ENCODE measurements at places on chromosomes 12 and 14.

DNA sequence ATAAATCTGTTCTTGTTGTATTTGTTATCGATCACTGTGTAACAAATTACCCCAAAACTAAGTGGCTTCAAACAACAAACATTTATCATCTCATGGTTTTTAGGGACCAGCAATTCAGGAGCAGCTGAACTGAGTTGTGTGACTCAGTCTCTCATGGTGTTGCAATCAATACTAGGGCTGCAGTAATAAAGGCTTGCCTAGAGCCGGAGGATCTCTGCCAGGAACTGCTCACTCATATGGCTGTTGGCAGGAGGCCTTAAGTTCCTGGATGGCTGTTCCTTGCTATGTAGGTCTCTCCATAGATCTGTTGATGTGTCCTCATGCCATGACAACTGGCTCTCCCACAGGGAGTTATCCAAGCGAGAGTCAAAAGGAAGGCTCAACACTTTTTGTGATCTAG, 3.8 kb upstream of the PSMC6 start:
- DNase-seq = peak; percentile 46

GRCh38 chr12:3161861-3162260, 84.7 kb downstream of the TSPAN9 start:
- DNase-seq = no peak

GRCh38 chr14:56150645-56151345, 32.6 kb downstream of the PELI2 start:
- DNase-seq = no peak

DNA sequence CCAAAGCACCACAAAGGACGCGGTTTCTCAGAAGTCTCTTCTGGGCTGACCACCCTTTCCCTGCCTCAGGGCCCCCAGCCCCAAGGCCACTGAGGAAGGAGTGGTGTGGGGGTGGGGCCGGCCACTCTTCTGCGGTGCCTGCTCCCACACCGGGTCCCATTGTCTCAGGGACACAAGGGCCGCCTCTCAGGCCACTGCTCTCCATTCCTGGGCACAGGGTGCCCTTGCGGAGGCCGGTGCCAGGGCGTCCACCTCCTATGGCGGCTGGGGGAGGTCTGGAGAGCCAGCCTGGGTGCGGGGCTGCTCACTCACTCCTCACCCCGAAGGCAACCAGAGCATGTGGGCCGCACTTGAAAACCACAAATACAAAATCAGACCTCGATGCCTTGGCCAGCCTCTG, 44.1 kb downstream of the PRIMA1 start:
- DNase-seq = no peak

DNA sequence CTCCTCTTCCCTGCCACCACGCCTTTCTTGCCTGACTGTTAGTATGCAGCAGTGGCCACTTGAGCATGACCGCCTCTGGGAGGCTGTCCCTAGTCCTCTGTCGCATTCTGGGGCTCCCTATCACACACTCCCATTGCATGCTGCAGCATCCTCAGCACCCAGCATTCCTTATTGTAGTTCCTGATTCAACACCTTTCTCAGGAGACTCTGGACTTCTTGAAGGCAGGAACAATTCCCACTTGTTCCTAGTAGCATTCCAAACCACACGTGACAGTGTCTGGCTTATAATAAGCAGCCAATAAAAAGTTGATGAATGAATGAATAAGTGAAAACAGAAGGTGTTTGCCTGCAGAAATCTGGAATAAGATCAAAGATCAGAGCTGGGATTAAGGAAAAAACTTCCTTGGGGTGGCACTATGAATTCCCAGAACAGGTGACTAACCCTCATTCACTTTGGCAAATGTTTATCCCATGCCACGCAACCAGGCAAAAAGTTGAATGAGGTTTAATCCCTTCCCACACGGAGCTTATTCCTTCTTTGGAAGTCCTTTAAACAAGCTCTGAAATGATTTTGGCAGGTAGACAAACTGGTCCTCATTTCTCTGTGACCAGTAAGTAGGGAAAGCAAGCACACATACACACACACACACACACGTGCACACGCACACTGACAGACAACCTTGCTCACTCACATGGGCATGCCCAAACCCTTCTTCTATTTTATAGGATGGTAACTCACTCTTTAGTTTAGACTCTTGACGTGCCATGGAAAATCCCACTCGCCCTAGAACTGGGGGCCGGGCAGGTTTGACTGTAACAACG, 26.5 kb downstream of the NTF3 start:
- no peak for DNase-seq

- no peak for DNase-seq
These were observed 25.8 kb upstream of the TMCC3 start for GRCh38 chr12:94676031-94676641.

GRCh38 chr14:102927346-102927877, 4.9 kb downstream of the AMN start:
- peak; percentile 26 for DNase-seq

DNA sequence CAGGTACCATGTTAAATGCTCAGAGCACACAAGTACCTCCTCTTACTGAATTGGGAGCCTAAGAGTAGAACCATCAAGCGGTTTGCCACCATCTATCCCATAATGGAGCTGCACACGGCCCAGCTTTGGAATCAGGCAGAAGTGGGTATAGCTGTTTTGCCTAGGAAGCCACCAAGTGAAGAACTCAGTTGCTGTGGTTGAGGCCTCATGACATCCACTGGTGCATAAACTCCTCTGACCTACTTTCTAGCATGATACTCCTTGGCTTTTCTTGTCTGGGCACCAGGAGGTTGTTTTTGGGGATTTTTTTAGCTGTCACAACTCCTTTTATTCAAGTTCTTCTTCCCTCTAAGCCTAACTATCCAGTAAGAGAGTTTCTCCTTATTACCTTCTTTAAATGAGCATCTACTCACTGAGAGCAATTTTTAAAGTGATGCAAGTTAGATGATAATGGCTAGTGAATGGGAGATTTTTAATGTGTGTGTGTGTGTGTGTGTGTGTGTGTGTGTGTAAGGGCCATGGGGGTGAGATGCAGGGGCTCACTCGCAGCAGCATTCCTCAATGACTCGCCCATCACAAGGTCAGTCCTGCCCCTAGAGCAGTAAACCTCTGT, 20.9 kb upstream of the KRAS start:
- no peak for DNase-seq

GRCh38 chr14:90630171-90630806, 185.9 kb downstream of the TTC7B start:
- DNase-seq = no peak

DNA sequence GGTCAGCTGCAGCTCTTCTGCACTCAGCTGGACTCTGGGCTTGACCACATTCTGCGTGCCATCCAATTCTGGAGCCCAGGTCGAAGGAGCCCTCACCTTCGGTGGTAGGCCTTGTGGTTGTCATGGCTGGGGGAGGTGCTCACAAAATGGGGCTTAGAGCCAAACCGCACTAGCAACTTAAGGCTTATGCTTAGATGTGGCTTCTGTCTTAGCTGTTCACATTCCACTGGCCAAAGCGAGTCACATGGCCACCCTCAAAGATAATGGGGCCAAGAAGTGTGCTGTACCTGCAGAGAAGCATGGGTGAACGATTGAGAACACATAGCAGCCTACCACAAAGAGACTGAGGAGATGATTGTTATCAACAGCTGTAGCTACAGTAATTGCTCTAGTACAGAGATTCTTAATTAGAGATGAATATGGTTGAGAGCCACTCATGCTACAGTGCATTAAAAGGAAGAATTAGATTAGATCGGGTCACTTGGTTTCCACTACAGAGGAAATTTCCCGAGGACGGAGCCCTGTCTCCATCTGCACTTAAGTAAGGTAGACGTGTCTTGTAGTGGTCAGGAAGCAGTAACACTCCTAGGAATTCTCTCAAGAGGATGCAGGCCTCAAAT, 334.6 kb upstream of the FKBP4 start:
- DNase-seq = no peak

- no peak for DNase-seq
These were observed 370.3 kb downstream of the BCL11B start for GRCh38 chr14:98901511-98902205.

GRCh38 chr12:27504507-27504906, 19.5 kb upstream of the PPFIBP1 start:
- no peak for DNase-seq

- DNase-seq = peak; percentile 15
These were observed 22.2 kb upstream of the ABCD4 start for GRCh38 chr14:74324931-74325361.

GRCh38 chr12:68170726-68171125, 11.2 kb upstream of the IFNG start:
- DNase-seq = no peak

DNA sequence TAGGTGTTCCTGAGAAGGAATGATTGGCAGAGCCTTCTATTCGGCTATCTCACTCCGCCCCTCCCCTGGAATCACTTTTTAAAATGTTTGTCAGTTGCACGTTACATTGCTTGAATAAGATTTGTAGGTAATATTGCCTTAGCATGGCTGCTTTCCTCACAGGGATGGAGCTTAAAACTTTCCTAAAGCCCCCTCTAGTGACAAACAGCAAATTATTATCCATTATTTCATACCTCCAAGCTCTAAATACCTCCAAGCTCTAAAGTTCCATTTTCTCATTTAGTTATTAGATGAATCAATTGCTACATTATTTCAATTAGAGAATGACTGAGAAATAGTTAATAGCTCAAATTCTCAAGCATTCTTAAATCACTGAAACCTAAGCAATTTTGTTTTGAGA, 5.1 kb upstream of the SPATA7 start:
- DNase-seq = no peak

- no peak for DNase-seq
These were observed 67.1 kb upstream of the DDX11 start for GRCh38 chr12:31006416-31007152.

DNA sequence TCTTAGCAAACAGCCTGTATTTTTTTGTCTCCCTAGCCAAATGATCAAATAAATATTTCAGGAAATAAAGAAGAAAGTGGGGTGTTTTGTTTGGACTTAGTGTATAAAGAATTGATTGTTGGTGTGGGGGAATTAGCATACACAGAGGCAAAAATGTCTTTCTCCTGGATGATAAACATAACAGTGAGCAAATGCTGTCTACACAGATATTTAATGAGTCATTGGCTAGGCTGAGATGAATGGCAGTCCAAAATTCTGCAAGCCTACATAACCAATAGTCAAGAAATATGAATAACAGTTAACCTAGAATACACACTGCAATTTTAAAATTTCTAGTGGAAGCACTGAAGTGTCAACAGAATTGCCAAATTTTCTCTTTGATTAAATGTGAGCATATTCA, 35.8 kb downstream of the MYF5 start:
- no peak for DNase-seq

DNA sequence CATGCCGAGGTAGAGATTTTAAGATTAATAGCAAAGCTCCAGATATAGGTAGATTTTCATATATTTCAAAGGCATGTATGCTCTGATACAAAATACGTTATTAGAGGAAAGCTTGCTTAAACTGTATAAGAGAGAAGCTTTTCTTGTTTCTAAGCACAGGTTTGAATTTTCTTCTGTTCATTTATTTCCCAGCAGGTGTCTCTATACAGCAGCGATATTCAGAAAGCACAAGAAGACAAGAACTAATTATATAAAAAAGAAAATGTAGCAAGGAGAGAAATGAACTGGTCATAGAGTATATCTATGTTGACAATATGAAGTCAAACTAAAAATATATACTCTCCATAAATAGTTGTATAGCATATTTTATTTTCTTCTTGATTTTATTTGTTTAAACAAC, 307.4 kb upstream of the NOVA1 start:
- peak; percentile 2 for DNase-seq

- DNase-seq = no peak
These were observed 6.9 kb downstream of the FRMD6 start for GRCh38 chr14:51658441-51659173.

DNA sequence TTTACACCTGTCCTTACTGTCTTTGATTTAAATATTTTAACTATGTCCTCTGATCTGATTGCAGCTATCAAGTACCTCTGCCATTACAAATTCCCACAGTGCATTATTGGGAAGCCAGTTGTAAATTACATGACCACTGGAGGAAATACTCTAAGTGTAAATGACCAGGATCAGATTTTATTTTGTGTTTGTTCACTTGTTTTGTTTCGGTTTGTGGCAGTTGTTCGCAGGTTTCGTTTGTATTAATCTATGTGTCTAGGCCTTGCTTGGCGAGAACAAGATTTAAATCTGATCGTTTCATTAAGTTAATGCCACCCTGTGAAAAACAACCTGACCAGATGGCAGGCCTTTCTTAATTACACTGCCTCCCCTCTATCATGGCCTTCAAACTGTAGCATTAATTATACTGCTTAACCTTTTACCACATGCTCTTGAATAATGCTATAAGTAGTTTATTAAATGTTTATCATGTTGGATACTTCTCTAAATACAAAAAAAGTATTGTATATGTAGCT, 990.1 kb downstream of the TMTC2 start:
- DNase-seq = no peak

GRCh38 chr14:97377550-97377949, 580.4 kb downstream of the VRK1 start:
- DNase-seq = no peak

- DNase-seq = peak; percentile 59
These were observed 804 bp downstream of the GAPDH start for GRCh38 chr12:6534945-6535696.

GRCh38 chr14:92500491-92500941, 13.1 kb upstream of the RIN3 start:
- no peak for DNase-seq

- DNase-seq = no peak
These were observed 4.9 kb downstream of the WSB2 start for GRCh38 chr12:118055865-118056773.

DNA sequence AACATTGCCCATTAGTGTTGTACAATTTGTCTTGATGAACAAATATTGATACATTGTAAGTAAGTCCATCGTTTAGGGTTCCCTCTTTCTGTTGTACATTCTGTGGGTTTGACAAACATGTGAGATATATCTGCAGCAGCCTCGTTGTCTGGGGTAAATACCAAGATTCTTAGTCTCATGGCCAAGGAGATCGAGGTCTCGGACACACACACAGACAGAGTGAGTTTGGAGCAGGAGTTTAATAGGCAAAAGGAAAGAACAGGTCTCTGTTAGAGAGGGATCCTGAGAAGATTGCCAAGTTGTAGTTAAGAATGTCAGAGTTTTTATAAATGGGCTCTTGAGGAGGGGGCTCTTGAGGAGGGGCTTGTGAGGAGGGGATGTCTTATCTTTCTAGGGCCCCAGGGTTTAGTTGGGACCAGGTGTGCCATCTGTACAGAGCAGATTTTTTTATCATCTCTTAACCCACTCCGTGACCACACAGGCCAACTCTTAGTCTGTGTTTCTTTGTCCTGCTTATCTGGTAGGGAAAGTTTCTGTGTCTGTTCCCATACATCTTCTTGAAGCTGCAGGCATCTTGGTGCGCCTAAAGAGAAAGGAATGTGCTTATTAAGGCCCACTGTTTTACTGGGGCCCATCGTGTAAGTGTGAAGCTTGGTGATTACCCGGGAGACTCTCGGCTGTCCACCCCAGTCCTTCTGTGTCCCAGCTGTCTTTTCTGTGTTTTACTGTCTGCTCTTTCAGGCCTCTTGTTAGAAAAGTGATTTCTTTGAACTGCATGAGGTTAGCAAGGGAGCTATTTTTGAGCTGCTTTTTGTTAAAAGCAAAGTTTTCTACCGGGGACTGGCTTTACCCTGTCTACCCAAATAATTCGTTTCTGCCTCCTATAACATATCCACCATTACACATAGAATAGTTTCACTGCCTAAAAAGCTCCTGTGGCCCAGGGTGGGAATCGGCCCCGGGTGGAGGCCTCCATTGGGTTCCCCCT, 22.4 kb upstream of the CLEC2D start:
- peak; percentile 17 for DNase-seq

- DNase-seq = no peak
These were observed 18.8 kb upstream of the BEGAIN start for GRCh38 chr14:100605706-100606686.

All from umbilical cord (tissue), 2 donors.